ENCODE measurements at places on chromosomes 12 and 14.

GRCh38 chr12:105554856-105555255 is 224.4 kb downstream of the C12orf75 start:
- no peak overlapping the region for H3K27ac ChIP-seq
- no peaks in the 10 kb centered on the region for H3K4me1 ChIP-seq
- H3K27me3 ChIP-seq, result no peaks in the 10 kb centered on the region
- H3K36me3 ChIP-seq, result no peaks in the 10 kb centered on the region
- DNase-seq, result no peak

- DNase-seq, result peak; percentile 52
- peak overlapping the region; percentile 100 for H3K27ac ChIP-seq
- peak overlapping the region; percentile 75 for H3K4me3 ChIP-seq
Observed at GRCh38 chr12:121799842-121800693, 3.7 kb upstream of the SETD1B start.

GRCh38 chr12:121571920-121572319 is 8.9 kb downstream of the KDM2B start:
- DNase-seq, result no peak
- no peak overlapping the region for H3K27ac ChIP-seq
- no peak overlapping the region for H3K4me3 ChIP-seq
- H3K4me1 ChIP-seq, result peaks cover 15% of the 10 kb centered on the region
- no peaks in the 10 kb centered on the region for H3K36me3 ChIP-seq
- H3K27me3 ChIP-seq, result no peaks in the 10 kb centered on the region

DNA sequence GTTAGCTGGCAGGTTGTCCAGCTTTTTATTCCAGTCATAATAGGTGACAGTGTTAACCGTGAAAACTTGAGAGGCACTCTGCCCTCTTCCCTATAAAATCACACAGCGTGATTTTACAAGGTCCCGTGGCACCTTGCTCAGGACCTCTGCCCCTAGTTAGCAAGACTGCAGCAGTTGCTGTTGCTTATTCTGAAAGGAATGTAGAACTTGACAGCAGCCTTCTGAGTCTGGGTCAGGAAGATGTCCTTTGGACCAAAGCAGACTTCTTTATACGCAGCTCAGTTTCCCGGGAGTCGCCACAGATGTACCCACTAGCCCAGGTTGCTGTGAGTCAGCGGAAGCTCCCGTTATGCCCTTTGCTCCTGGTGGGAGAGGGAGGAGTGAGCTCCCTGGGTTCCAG is 13.2 kb downstream of the PRKAB1 start:
- no peak overlapping the region for H3K27ac ChIP-seq
- no peaks in the 10 kb centered on the region for H3K4me1 ChIP-seq
- H3K4me3 ChIP-seq, result no peak overlapping the region

GRCh38 chr14:105052110-105052458 is 13.1 kb downstream of the GPR132 start:
- no peak overlapping the region for H3K27ac ChIP-seq
- DNase-seq, result no peak
- no peaks in the 10 kb centered on the region for H3K36me3 ChIP-seq
- peaks cover 4% of the 10 kb centered on the region for H3K4me1 ChIP-seq
- no peak overlapping the region for H3K4me3 ChIP-seq
- H3K27me3 ChIP-seq, result no peaks in the 10 kb centered on the region

DNA sequence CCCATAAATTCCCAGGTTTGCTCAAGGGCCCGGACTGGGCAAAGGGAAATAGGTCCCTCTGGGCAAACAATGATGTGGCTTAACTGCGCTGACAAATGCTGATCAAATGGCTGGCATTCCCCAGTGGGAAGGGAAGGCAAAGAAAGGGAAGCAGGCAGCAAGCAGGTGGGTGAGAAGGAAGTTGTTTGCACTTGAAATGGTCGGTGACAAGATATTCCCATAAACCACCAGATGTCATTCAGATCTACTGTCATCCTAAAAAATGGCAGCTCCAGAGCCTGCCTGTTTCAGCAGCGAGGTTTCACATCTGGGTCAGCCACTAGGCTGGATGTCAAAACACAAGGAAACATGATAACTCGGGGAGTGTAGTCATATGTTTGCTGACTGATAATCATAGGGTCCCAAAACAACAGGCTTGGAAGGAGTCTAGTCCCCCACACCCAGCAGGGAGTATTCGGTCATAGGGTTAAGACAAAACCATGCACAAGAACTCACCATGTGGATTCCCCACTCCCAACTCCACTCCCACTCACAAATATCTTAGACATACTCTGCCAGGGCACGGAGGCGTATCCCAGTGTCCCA is 37.9 kb upstream of the MDM1 start:
- no peaks in the 10 kb centered on the region for H3K36me3 ChIP-seq
- no peak overlapping the region for H3K27ac ChIP-seq
- no peaks in the 10 kb centered on the region for H3K4me1 ChIP-seq
- no peaks in the 10 kb centered on the region for H3K27me3 ChIP-seq

- no peak overlapping the region for H3K4me3 ChIP-seq
- no peaks in the 10 kb centered on the region for H3K27me3 ChIP-seq
- peak overlapping the region; percentile 79 for H3K27ac ChIP-seq
- H3K4me1 ChIP-seq, result peaks cover 11% of the 10 kb centered on the region
- no peak for DNase-seq
Observed at GRCh38 chr12:106226884-106227640, 20.8 kb downstream of the CKAP4 start.

DNA sequence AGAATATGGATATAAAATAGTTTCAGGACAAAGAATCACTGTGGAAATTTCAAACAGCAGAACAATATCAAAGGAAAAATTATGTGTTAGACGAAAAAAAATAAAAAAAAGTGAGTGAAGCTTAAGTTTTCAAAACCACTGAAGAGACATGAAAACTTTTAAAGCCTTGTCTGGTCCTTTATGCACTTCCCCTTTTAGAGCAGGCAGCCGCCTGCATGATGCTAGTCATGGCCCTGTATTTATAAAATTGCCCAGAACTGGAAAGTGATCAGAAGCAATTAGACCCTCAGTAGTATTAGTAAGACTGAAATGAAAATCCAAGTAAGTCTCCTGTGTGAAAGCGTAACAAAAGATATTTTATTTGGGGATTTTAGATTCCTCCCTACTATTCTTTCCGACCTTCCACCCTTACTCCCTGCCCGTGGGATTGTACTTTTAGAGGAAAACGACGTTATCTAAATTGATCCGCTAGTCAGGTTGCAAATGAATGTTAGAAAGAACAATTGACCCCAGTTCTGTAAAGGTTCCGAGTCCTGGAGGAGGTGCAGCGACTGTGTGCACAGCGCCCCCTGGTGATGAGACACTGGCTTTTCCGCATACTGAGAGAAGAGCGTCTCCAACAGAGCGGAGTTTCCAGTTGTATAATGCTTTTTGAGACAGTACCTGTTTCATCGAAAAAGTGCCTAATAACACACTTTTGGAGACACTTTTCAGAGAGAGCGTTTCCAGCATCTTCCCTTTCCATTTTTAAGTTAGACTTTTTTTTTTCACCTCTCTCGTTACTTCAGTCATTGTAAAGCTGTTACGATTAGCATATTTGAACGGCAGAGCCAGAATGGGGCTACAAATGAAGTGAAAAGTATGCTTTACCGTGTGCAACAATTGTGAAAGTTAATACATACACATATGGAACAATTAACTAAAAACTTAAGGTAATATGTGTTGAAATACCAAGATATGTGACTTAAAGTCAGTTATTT is 12.4 kb downstream of the MGST1 start:
- DNase-seq, result no peak
- no peaks in the 10 kb centered on the region for H3K36me3 ChIP-seq
- no peaks in the 10 kb centered on the region for H3K27me3 ChIP-seq

DNA sequence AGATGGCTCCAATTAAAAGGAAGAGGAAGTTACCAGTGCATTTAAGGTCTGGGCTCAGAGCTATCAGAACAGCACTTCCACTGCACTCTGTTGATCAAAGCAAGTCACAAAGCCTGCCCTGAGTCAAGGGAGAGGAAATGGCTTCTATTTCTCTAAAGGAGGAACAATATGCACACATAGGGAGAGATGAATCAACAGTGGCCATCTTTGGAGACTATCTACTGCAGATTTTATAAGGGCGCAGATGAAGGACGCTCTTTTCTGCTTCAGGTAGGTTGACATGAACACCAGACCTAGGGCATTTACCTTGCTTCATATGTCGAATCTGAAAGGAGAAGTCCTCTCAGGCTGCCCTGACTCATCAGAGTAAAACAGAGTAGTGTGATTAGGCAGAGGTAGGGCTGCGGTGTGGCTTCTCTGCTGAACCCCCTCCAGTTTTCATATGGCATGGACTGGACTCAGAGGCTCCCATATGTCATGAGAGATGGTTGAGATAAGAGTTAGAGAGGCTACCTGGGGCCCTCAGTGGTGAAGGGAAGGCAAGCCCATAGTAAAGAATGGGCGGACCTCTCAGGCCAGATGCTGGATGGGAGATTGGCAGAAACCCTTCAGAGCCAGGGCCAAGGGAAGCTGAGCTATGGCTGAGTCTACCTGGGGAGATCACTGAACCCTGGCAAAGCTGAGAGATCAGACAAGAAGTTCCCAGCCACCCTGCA is 84.4 kb downstream of the ARF6 start:
- H3K4me1 ChIP-seq, result peaks cover 55% of the 10 kb centered on the region

DNA sequence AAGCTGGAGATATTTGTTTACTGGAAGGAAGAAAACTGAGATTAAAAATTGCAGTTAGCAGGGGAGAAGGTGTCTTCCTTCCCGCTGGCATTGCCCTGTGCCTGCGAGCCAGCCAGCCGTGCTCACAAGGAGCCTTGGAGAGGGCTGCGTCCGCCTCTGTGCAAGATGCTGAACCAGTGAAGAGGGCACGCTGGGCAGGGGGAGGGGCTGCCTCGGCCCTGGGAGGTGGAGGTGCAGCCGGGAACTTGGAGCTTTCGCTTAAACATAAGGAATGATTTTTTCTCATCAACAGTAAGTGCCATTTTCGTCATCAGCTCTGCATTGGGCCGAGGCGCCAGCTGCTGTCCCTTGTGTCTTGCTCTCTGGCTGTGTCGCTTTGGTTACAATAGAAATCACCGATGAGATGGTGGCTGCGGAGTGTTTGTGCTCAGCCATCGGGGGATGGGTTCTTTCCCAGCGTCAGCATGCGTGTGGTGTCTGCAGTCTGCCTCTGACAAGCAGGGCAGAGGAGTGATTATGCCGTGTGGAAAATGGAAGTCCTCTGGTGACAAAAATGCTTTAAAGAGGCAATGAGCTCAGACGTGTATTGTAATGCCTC is 97.3 kb downstream of the ESR2 start:
- peaks cover 6% of the 10 kb centered on the region for H3K4me1 ChIP-seq
- H3K27ac ChIP-seq, result no peak overlapping the region
- H3K27me3 ChIP-seq, result no peaks in the 10 kb centered on the region
